ENCODE measurements at places on chromosomes 1 and 21.

GRCh38 chr1:42700006-42700405 is 17.8 kb downstream of the YBX1 start:
- DNase-seq, result peak; percentile 21

GRCh38 chr1:39694026-39694425 is 2.8 kb upstream of the HPCAL4 start:
- no peak for DNase-seq

DNA sequence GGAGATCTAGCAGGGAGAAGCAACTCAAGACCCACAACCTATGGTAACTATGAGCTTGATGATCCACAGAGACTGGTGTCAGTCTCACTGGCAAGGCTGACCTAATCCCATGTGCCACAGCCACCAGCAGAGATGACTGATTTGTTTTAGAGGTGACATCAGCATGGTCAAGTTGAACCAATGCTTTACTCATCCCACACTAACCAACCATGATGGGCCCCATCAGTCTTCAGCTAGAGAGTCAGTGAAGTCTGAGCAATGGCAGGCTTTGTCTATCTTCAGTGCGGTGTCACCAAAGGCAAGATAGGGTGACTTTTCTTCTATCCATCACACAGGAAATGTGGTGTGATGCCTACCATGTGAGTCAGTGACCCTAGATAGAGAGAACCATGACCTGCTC is 1470.7 kb downstream of the NCAM2 start:
- DNase-seq, result no peak

DNA sequence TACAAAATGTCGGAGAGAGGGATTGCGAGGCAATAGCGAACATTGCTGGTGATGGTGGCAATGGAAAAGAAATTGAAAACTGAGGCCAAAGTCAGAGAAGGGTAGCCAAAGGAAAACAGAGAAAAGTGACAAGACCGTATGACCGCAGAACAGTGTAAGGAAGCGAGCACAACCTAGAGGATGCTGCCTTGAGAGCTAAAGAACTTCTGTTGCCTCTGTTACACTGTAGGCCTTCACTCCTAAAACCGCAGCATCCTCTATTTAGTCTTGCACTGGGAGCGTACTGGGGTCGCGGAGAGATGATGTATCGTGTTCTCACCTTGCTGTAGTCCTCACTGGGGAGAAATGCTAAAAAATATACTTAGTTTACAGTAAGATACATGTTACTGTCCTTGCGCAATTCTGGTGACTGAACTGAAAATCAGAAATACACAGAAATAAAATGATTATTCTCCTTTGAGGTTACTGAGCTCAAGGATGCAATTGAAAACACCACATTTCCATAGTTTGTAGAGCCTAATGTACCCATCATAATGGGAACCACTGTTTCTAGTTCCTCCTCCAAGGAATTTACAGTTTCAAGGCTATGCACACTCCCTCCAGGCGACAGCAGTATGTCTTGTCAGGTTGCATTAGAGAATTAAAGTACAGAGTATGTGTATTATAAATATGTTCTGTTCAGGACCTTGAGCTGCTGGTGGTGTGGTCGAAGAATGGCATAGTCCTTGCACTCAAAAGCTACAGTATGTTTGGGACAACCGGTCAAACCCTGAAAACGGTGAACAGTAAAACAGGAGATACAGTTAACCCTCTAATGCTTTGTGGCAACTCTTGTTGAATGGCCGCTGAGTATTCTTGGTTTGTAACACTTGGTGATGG is 1.3 kb downstream of the NEK7 start:
- peak; percentile 50 for DNase-seq

DNA sequence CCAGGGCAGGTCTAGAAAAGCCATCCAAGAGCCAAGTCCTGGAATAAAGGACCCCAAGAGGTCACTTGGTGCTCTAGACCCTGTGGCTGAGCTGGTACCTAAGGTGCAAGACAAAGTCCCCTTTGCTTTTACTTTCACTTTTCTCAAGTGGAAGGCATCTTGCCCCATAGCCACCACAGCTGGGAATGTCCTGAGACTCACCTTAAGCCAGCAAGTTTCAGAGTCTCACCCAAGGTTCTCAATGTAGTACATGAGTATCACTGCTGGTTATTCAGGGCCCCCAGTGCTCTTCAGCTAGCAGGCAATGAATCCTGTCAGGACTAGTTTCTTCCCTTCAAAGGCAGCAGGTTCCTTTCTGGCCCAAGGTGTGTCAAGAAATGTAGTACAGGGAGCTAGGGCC is 67.5 kb downstream of the UROD start:
- no peak for DNase-seq

DNA sequence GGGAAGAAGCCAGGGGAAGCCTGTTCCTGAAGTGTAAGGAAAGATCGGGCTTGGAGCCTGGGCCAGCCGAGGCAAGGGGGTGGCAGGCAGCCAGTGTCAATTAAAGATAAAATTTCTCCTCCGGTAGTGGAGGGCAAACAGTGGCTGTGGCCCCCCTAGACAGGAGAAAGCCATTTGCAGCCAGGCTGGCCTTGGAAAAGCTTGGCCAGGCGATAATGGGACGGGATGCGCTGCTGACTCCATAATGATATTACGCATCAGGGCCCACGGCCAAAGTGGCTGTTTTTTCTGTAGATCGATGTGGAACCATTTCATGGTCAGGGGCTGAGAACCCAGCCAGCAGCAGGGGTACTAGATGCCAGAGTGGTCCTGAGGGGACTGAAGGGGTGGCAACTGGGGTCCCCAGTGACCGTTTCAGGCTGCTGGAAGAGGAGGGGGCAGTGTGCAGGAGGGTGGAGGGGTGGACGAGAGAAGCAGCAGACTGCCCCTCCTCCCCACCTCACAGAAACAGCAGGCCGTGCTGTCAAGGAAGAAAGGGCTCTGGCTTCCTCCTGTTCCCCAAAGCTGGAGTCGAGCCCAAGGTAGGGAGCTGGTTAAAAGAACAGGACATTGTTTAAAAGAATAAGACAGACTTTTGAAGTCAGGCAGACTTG is 25.2 kb downstream of the KCNC4 start:
- no peak for DNase-seq

DNA sequence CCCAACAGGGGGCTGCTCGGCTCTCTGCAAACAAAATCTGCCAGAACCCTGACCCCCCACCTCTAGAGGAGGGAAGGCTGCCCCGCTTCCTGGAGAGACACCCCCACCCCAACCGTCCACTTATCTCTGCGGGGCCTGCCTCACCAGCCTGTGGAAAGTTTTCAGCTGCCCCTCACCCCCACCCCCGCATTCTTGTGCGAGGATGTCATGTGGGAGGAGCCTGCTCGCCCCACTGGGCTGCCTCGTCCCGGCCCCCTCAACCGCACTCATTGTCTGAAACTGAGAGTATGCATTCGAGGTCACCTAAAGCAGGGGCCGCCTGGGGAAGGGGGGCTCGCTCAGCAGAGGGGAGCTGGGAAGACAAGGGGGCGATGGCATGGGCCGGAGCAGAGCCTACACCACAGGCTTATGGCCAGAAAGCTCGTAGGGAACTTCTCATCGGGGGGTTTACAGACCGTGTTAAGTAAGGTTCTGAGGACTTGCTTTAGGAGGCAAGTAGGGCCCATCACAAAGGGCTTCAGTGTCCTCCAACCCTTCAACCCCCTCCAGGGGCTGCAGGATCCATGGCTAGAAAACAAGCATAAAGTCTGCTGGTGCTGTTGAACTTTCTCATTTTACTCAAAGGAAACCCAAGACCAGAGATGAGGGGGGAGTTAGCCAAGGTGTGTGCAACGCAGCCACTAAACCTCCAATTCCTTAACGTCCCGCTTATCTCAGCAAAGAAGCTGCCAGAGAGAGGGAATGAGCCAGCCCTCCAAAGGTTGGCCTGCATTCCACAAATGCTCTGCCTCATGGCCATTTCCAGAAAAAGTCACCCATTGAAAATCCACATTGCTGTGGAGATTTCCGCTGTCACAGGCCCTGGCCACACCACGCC is 9.4 kb downstream of the EPHA2 start:
- peak; percentile 95 for DNase-seq

DNA sequence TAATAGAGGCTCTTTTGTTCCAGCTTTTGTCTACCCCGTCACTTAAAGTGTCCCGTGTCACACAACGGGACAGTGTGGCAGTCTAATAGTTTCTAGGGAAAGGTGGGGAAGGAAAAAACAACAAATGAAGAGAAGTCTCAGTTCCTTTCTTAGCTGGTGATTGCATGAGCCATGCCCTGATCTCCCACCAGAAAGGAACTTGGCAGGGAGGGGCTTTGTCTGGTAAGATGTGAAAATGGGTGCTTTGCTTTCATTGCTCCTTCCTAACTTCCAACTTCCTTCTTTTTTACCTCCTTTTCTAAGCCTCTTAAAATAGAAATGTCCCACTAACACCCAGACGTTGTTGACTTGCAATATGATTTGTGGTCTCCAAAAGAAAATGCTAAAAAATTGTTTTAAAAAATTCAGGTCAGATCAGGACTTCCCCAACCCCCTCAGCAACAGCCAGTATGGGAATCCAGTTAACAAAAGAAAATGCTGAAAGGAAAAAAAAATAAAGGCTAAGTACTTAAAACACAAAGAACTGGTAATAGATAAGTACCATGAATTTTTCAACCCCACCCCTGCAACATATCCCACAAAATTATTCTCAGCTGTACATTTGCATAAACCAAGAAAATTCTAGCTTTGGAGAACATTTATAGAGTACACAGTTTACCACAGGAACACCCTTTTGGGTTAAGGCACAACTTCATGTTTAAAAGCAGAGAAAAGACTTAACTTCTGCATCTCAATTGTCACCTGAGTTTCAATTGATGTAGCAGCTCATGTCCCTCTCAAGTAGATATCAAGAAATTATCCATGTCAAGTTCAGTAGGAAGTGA is 106.2 kb downstream of the NIBAN1 start:
- no peak for DNase-seq

- peak; percentile 8 for DNase-seq
Observed at GRCh38 chr1:200945111-200945510, 50.4 kb downstream of the INAVA start.

DNA sequence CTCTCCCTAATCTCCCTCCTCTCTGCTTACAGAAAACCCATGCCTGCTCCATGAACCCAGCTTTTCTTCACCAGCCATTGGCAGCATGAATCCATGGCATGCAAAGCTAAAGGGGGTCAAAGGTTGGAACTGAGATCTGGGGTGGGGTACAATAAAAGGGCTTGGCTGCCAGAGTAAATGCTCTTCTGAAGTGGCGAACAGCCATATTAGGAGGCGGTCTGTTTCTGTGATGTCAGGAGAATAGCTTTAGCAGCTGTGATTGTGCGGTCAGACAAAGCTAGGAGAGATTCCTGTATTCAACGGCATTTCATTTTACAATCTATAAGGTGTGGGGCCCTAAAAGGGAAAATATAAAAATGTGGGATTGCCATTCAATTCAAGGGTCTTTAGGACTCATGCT is 71.7 kb upstream of the TMPRSS2 start:
- no peak for DNase-seq

- no peak for DNase-seq
Observed at GRCh38 chr1:183612407-183612806, 22.1 kb upstream of the NCF2 start.

DNA sequence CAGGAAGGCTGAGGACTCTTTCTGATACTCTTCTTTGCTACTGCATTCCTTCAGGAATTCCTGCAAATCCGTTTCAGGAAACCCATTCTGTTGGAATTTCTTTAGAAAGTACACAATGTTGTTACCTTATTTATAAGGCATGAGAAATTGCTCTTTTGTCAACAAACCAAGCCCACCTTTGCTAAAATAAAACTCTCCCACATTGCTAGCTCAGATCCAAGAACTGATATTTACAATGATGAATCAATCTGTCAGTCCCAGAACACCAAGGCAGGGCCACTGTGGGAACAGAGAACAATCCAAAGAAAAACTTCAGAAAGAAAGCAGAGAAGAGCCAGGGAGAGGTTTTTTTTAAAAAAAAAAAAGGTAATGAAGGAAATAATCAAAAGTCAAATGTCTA is 36.6 kb upstream of the LPAR3 start:
- no peak for DNase-seq

- peak; percentile 97 for DNase-seq
Observed at GRCh38 chr1:169113613-169114119, 7.2 kb downstream of the ATP1B1 start.

DNA sequence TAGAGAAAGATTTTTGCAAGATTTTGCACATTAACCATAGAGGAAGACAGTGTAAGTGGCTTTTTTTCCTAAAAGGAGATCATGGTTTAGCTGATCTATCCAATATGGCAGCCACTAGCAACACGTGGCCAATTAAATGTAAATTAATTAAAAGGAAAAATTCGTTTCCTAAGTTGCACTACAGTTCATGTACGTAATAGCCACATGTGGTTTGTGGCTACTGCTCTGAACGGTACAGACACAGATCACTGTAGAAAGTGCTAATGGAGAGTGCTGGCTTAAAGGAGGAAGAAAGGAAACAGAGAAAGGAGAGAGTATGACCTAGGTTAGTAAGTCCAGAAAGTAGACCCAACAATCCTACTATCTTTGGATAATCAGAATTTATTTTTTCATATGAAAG is 170.8 kb downstream of the SIPA1L2 start:
- DNase-seq, result no peak

DNA sequence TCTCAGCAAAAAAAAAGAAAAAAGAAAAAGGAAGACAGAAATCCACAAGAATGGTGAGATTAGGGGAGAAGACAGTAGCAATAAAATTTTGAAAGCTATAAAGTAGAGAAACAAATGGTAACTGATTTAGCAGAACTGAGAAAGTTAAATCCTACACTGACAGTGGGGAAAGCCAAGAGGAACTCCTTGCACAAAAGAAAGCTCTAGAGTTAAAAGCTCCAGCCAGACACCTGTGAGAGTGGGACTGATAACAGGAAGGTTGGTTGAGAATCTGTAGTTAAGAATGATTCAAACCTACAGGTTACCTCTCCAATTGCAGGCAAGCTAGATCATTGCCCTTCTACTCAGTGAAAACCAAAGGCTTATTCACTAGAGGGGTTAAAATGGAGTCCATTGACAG is 23.6 kb downstream of the FBXO28 start:
- DNase-seq, result no peak

GRCh38 chr21:14533499-14534428 is 12.4 kb downstream of the SAMSN1 start:
- DNase-seq, result peak; percentile 28

GRCh38 chr1:93668951-93669350 is 12.7 kb downstream of the BCAR3 start:
- no peak for DNase-seq

DNA sequence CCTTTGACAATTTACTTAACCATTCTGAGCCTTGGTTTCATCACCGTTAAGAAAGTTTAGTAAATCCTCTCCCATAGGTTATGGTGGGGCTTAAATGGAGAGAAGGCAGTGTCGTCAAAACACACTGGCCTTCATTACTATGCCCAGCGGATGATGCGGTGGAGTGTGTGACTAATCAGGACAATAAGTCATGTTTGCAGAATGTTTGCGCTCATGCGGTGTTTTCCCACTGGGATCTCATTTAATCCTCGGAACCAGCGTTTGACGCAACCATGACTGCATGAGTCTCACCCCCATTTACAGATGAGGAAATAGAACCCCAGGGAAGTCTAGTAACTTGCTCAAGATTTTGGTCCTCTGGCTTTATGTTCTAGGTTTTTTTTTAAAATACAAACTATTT is 17.5 kb downstream of the SLC26A9 start:
- peak; percentile 84 for DNase-seq

Data from EH (cell line).